ENCODE measurements at places on chromosomes 5 and 9. TPM values are rescaled to one million over a fixed set of nuclear protein-coding genes. Genes with fewer than 3 reads are reported as not detected.

DNA sequence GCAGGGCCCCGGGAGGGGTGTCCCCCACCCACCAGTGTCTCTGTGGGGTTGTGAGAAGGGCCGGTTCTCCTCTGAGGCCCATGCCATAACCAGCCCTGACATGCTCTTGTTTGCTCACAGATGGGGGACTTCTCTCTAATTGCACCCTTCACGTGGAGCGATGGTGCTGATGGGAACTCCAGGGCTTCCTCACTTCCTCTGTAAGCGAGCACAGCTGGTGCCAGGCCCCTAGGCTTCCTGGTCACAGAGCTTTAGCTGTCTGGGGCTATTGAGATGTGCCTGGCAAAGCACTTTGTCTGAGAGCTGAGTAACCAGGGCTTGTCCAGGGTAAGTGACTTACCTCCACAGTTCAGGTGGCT, 36.4 kb downstream of the PHF2 start:
- DNase-seq: no peak

DNA sequence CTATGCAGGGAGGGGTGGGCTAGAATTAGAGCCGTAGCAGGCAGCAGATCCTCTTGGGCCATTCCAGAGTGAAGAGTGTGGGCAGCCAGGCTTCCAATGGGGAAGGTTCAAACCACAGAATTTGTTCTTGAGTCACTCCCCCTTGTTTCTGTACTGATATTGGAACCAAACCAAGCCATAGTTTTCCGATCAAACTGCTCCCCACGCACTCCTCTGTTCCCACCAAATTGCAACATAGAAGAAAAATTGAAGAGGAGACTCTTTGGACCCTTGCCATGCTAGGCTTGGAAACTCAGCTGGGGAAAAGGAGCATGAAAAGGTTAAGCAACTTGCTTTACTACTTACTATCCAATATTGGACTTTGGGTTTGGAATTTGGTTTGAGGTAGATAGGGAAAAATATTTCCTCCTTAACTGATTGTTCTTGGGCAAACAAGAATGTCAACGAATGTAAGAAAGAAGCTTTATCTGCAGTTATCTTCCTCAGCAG, 165.8 kb upstream of the NR3C1 start:
- no peak for DNase-seq

DEPDC1B gene
- total RNA-seq: not detected

PRLR gene
- total RNA-seq: 2.6 TPM

PCDHGA5 gene
- 12.5 TPM for total RNA-seq

SLC6A19 gene
- not detected for total RNA-seq
